ENCODE measurements at places on chromosomes 2 and 18.

- no peak for DNase-seq
These were observed 341.0 kb downstream of the EIPR1 start for GRCh38 chr2:3036432-3037125.

- DNase-seq, result no peak
These were observed 510.9 kb downstream of the PARD3B start for GRCh38 chr2:205056151-205056561.

DNA sequence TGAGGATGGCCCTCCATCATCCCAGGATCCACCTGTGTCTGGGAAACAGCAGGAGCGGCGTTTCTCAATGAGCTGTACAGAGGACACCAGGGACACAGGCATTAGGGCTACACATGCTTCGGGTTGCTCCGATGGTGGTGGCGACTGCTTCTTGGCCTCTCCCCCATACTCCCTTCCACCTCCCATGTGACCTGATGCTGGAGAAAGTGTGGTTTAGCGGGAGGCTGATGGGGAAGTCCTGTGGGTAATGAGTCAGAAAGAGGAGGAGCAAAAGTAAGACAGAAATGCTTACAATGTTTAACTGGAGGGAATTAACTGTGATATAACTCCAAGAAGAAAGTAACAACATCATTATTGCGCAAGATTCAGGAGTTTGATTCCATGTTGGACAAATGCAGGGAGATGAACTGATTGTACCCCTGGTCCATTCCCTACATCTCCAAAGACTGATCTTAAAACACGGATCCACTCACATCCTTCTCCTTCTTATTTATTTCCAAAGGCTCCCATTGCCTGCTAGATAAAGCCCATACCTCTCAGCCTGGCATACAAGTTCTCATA is 186.6 kb downstream of the NRP2 start:
- DNase-seq, result peak; percentile 36

DNA sequence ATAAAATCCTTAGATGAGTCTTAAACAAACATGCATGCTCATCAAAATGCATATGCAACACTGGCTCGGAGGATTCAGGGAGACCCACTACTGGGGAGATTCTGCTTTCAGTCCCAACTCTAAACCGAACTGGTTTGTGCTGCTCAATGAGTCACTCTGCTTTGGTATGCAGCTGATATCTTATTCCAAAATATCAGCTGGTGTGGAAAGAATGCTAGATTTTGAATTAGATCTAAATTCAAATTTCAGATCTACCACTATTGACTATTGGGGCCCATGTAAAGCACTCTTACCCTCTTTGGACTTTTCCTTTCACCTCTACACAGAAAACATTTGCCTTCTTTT is 39.2 kb upstream of the TTN start:
- DNase-seq, result no peak

DNA sequence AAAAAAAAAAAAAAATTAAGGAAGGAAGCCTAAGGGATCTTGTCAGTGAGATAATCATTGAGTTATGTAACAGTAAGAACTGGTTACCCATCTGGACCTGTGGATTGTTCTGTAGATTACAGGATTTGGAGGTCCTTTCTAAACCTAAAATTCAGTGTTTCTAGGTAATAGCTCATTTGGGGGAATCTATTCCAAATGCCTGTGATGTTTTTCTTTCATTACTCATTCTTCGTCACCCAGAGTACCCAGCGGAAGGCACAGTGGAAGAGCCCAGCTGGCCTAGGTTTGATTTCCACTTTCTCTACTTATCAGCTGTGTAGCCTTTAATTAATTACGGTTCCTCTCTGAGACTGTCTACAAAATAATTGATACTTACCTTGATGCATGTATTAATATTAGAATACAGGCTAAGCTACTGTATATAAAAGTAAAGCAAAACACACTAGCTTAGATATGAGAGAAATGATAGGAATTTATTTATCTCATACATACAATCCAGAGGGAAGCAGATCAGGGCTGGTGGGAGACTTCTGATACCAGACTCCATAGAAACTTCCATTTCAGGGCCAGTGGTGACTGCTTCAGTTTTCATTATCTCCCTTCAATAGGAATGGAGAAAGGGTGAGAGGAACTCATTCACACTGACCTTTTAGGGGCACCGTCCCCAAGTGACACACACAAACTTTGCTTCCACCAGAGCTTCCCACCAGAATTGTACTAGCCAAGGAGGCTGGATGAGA is 115.8 kb upstream of the NOSTRIN start:
- DNase-seq, result no peak

GRCh38 chr18:68969027-68969426 is 171.1 kb downstream of the CCDC102B start:
- no peak for DNase-seq

DNA sequence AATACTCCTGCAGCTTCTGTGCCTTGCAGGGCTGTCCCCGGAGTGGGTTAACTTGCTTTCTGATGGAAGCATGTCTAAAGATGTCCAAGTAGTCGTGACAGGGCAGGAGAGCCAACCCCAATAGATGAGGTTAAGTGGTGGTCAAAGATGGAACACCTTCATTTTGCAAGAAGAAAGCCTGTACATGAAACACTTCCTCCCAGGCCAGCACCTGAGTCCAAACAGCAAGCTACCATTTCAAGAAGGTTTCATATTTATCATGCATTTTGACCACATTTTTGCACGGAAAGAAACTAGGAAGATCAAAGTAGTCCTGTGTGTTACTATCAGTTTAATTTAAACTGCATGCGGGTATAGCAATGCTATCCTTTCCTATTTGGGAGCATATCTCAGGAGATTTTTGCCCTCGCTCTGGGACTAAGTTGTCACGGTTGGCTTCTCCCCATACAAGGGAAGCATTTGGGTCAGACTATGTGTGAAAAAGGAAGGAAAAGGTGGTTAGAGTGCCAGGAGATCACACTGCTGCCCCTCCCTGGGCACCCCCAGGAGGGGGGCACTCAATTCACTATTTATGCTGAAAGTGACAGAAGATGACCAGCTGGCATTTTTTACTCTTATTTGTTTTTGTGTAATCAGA is 187.6 kb downstream of the ZNF521 start:
- DNase-seq, result no peak

DNA sequence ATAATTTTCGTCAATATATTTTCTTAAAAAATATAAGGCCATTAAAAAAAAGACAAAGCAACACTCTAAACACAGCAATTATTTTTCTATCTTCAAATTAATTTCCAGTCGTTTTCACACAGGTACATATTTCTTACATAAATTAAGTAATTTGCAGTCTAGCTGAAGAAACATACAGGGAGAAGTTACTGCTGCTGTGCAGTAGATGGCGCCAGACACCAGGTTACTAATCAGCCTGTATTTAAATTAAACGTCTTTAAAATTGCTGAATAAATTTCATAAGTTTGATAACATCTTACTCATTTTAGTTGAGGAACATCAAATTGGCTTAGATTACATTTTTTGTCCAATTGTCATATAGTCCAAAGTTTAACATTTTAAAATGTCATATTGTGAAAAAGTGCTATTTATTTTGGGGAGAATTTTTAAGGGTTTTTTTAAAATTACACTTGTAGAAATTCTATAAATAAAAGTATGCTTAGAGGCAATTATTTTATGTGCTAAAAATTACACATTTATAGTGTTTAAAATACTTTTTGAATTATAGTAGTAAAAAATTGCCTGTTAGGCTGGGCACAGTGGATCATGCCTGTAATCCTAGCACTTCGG is 88.4 kb downstream of the PMAIP1 start:
- DNase-seq, result peak; percentile 17

GRCh38 chr18:2568129-2568528 is 3.2 kb downstream of the METTL4 start:
- DNase-seq, result no peak

- DNase-seq, result peak; percentile 37
These were observed at the start of gene NRP2 for GRCh38 chr2:205682239-205682970. TSS of gene NRP2 (plus strand) at chr2:205682501. CDS start at chr2:205683291, 790 bp downstream.

- DNase-seq, result no peak
These were observed 126.4 kb upstream of the EPAS1 start for GRCh38 chr2:46170611-46171350.
